Activated CD4-positive, alpha-beta T cell treated with anti-CD3 and anti-CD28 coated beads, Interleukin-2, amount 10 ng/mL, durations not matched to agents 24 days and 14 days (primary cell): ENCODE measurements at places on chromosomes 1 and 21.

GRCh38 chr1:80993154-80993980 is 807.4 kb upstream of the ADGRL2 start:
- DNase-seq, result no peak

DNA sequence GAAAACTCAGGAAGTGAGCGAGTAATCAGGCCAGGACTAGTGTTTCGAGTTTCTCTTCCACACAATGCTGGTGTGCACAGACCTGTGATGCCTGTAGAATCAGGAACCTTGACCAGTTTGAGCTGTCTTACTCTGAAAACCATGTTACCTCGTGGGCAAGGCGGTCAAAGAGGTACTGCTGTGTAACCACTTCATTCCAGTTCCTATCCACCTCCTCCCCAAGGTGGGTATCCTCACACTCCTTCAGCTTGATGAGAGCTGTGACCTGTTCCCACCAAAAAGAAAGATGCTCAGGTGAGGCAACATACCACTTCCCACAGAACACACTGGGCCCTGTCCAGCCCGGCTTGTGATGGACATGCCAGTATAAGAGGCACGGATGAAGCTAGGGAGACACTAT is 88.1 kb downstream of the NRDC start:
- no peak for DNase-seq

- DNase-seq, result no peak
Observed at GRCh38 chr1:78052685-78053405, 7.1 kb downstream of the GIPC2 start.

- no peak for DNase-seq
Observed at GRCh38 chr1:176847052-176847451, 317.5 kb downstream of the ASTN1 start.

DNA sequence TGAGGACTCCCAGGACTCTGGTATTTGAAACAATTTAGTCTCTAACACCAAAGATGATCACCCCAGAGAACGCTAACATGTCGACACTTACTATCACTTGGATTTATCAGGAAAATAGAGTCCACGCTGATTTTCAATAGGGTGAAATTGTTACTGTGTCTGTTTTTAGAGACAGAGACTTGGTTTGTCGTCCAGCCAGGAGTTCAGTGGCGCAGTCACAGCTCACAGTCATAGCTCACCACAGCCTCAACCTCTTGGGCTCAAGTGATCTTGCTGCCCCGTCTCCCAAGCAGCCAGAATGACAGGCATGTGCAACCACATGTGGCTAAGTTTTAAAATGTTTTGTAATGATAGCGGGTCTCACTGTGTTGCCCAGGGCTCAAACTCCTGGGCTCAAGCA is 5.3 kb downstream of the SSU72 start:
- no peak for DNase-seq

- peak; percentile 82 for DNase-seq
Observed at GRCh38 chr21:42238185-42238934, 19.4 kb downstream of the ABCG1 start.

- no peak for DNase-seq
Observed at GRCh38 chr1:52725903-52726264, 369 bp upstream of the ZYG11B start.

- no peak for DNase-seq
Observed at GRCh38 chr21:31258073-31258472, 86.0 kb downstream of the TIAM1 start.

GRCh38 chr1:818618-819291 is 105.0 kb upstream of the SAMD11 start:
- DNase-seq, result no peak

DNA sequence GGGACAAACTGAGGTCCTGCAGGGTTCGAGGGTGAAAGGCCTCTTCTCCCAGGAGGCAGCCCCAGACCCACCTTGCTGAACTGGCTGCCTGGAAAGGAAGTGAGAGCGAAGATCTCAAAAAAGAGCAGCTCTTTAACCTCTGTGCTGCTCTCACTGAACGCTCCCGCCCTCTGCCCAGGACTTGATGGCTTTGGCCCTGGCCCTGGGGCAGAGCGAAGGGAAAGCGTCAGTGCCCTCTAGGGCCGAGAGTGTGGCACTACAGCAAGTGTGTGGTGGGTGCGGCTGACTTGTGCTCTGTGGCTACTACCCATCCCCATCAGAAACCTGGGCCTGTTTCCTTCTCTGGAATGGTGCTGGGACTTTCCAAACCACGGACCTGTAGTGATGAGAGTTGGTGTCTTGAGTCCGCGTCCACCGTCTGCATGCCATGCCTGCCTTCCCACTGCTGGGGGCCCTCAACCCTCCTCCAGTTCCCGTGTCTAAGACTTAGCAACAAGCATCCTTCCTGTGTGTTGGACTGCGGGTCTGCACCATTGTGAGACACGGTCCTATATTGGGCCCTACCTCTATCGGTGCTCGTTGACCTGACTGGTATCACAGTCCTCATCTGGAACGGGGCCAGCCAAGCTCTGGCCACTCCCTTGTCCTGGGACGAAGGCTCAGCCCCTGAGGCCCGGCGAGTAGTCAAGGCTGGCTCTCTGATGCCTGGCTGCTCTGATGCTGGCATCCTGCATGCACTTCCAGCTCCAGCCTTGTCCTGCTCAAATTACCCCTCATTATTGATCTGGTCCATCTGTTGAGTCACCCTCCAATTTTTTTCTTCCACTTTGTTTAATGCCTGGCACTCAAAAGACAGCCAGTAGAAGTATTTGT is 180.3 kb downstream of the DISC1 start:
- DNase-seq, result peak; percentile 74

DNA sequence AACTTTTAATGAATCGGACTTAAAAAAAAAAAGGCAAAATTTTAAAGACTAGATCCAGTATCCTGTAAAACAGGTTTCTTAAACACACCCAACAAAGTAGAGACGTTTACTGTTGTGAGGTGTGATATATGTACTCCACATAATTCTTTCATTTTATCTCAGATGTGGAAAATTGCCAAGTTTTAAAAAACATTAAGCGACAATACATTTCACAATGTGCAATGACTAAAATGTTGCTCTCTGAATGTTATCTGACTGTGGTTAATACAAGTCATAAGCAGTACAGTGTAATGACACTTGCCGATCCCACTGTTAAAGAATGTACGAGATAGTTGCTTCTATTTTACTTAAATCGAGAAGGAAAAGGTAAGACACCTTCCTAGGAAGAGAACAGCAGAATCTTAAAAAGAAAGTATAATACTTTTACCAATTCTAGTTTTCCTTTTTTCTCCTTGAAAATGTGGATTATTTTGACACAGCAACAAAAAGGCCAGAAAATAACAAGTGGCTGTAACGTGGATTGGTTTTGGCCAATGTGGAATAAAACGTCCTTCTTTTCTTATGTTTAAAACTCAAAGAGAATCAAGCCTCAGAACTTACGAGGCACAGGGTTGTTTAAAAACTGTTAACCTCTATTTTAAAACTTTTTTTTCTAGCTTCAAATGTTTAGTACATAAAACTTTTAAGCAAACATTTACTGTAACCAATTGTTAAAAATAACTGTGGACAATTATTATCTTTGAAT is 51.4 kb downstream of the TP53BP2 start:
- DNase-seq, result no peak

DNA sequence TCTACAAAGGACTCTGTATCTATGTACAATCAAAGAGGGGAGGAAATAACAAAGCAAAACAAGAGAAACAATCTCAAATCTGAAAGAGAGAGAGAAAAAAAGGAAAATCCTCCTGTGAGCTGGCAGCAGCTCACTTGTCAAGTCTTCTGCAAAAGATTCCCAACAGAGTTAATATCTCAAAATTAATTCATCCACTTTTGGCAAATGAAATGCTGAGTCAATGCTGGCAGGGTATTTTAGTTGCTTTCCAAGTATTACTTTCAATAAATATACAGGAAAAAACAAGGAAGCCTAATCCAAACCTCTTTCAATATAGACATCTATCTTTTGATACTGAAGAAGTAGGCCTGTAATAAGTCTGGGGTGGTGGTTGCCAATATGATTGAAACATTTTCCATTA is 613.9 kb upstream of the NEGR1 start:
- DNase-seq, result no peak

- peak; percentile 49 for DNase-seq
Observed at GRCh38 chr1:24388331-24388885, 25.2 kb downstream of the STPG1 start.

DNA sequence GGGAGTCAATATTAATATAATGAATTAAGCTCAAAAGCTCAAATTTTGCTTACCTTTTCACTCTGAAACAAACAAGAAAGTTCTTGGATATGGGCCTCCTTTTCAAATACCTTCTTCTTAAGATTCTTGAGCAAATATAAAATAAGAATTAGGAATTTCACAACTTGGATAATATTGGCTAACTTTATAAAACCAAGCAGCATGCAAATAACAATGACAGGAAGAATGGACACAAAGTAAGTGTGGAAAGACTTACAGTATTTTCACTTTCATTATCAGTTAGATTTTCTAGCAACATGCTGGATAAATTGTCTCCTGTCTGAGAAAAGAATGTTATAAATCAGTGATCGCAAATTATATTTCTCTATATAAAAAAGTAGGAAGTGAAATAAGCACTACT is 13.2 kb downstream of the ODF2L start:
- no peak for DNase-seq

- DNase-seq, result no peak
Observed at GRCh38 chr1:157771661-157772425, 5.1 kb downstream of the FCRL2 start.

DNA sequence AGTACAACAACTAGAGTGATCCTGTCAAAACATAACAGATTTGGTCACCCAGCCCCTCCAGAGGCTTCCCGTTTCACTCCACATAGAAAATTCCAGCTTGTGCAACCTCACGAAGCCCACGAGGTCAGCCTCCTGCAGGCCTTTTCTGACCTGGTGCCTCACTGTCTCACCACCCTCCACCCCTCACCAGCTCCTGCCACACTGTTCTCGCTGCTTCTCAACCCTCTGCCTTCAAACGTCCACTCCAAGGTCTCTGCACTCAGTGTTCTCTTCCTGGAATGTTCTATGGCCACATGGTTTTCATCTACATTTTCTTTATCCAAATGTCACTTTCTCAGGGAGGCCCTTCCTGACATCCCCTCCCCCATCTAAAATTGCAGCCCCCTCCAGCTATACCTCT is 178.9 kb downstream of the DHRS3 start:
- no peak for DNase-seq

- no peak for DNase-seq
Observed at GRCh38 chr1:36091698-36092097, 3.0 kb downstream of the ADPRS start.

DNA sequence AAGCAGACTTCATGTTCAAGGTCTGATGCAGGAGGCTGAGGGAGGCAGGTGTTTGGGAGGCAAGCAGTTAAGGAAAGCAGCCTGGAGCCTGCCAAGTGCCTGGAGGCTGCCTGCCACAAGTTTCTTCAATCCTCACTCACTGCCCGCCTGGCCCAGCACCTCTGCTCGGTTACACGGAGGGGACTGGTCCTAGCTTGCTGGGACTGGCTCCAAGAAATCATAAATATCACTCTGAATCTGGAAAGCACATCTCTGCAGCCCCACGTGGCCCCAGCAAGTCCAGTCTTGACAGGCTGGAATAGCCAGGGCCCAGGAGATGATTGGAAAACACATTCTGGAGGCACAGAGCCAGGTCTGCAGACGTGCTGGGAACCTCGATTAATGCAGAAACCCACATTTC is 83.9 kb downstream of the BCAR3 start:
- DNase-seq, result no peak

GRCh38 chr1:37497832-37498231 is 16.7 kb downstream of the MEAF6 start:
- DNase-seq, result no peak

DNA sequence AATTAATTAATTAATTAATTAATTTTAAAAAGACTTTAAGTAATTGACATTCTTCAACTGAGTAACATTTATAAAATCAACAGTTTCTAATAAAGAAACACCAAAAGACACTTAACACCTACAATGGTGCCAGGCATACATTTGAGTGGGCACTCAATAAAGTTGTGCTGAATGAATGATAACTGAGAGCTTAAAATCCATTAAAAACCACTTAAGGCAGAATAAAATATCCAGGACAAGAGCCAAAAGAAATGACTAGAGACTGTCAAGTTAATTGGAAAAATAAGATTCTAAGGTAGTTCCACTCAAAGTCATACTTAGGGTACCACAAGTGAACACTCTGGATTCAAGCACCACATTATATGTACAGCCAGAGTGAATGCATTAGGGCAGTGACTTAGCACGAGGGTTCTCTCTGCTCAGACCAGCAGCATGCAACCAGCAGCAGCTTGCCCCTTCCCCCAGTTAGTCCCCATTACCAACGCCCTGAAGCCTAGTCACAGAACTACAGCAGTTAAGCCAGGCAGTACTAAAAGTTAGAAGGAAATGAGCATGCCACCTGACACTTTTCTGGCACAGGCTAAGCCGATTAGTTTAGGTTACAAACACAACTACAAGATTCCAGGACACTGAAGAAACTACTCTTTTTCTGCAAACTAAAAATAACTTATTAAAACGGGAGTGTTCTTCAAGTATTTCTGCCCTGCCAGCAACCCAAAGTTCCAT is 46.5 kb downstream of the LUZP1 start:
- no peak for DNase-seq

DNA sequence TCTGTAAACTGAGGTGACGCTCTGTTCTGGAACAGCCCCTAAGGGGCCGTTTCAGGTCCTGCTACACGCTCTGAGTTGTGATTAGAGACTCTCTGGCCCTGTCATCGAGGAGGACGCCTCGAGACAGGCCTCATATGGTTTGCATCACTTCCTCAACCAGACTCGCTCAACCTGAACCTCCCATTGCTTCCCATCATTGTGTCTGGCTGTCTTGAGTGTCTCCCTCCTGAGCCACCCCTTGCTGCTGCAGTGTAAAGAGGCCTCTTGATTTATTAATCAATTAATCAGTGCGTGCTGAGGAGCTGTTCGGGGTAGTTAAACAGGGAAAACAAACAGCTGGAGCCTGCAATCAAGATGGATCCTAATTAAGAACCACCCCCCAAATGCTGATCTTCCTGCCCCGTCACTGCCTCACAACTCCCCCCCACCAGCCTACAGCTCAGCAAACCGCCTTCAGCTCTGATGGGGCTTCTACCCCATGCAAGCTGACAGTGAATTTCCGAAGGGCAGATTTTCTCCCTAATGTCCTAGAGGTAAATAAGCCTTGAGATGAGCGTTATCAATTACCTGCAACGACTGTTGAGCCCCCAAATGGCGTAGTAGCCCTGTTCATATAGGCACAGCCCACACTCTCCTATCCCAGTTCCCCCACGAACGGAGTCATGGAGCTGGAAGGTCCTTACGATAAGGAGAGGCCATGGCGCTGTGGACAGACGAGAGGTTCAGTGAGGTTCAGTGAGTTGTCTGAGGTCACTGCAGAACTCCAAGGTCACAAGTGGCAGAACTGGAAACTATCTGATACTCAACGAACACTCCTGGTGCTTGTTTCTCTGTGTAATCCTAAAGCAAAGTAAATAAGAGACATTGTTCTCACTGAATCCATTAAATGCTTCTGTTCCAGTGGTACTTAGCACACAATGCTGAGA is 210.6 kb downstream of the KIF26B start:
- DNase-seq, result no peak
